ENCODE measurements at places on chromosomes 12 and 14.

- no peak for DNase-seq
These were observed 4.4 kb downstream of the KLC1 start for GRCh38 chr14:103633391-103633790.

GRCh38 chr14:104800015-104800770 is 708 bp upstream of the ZBTB42 start:
- DNase-seq = no peak

DNA sequence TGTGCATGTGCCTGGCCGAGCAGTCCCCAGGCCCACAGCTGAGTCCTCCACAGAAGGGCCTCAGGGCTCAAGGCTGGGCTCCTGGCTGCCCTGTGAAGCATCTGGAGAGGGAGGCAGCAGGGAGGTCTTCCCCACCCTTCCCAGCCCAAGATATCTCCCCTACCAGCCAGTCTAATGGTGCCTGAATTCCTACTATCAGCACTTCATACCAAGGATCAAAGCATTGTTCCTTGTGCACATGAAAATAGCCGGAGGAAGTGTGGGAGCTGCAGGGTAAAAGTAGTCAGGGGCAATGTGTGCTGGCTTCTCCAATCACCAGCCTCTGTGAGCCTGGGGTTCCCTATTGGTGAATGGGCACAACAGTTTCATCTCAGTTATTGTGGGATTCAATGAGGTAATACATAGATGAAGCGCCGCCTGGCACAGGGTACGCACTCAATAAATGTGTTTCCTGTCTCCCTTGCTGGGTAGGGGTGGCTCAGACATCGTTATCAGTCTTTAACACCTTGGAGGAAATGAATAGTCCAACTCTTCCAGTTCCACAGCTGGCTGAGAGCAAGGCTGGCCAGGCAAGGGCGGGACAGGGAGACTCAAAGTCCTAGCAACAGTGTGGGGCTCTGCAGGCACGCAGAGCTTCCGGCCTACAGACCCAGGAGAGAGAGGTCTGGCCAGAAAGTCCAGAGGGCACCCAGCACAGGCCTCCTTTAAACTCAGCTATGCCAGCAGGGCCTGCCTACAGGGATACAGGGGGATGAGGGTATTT is 39.1 kb upstream of the PNMA1 start:
- no peak for DNase-seq

GRCh38 chr12:49058366-49059044 is 2.1 kb downstream of the KMT2D start:
- no peak for DNase-seq

GRCh38 chr12:128276471-128276870 is 9.5 kb downstream of the TMEM132C start:
- no peak for DNase-seq

- no peak for DNase-seq
These were observed 26.9 kb downstream of the JAG2 start for GRCh38 chr14:105141486-105142281.

DNA sequence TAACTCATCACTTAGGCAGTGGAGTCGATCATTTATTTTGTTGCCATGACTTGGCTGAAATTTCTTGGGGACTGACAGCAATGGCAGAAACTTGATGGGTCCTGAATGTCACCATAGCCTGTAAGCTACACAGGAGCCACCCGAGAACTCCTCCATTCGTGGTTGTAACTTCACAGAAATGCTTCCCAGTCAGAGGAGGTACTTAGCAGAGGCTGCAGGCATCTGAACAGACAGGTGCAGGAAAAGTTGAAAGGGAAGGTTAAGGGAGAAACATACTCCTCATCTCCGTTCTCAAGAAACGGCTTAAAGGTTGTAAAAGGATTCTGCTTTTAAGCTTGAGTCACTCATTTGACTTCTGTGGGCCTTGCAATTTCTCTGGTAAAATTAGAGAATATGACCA is 47.7 kb downstream of the ETV6 start:
- no peak for DNase-seq

GRCh38 chr12:92063641-92064040 is 82.0 kb downstream of the BTG1 start:
- no peak for DNase-seq

DNA sequence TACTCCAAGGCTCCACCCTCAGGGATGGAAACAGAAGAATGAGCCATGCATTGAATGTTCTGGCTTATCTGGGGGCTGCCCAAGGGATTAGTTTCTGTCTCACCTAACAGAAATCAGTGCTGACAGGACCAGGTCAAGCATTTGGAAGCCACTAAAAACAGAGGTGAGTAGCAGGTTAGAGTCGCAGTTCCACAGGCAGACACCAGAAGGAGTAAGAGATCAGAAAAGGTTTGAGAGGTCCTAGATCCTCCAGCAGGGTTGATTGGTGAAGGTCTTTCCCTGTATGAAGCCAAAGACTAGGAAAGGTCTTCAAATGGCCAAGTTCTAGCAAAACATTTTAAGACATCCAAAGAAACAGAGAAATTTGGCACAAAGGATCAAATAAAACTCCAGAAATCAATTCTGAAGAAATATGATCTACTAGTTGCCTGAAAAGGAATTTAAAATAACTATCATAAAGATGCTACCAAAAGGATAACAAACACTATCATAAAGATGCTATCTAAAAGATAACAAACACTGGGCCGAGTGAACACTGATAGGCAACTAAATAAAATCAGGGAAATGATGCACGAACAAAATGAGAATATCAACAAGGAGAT is 19.5 kb upstream of the TTC9 start:
- DNase-seq = peak; percentile 61

- DNase-seq = no peak
These were observed 606.1 kb downstream of the SLC16A7 start for GRCh38 chr12:60201891-60202290.

GRCh38 chr14:105315941-105316576 is 1.5 kb downstream of the PACS2 start:
- DNase-seq = no peak

Measured in NCI-H1105 treated with DMSO at 0.1 percent for 48 hours (cell line).